Activated CD4-positive, alpha-beta memory T cell treated with anti-CD3 and anti-CD28 coated beads for 36 hours (primary cell): ENCODE measurements at places on chromosomes 1 and 21.

GRCh38 chr1:1431845-1432273 is 3.6 kb upstream of the VWA1 start:
- H3K27ac ChIP-seq = no peak overlapping the region
- H3K27me3 ChIP-seq = peaks cover 26% of the 10 kb centered on the region
- no peaks in the 10 kb centered on the region for H3K36me3 ChIP-seq
- DNase-seq = no peak
- peaks cover 14% of the 10 kb centered on the region for H3K4me1 ChIP-seq

DNA sequence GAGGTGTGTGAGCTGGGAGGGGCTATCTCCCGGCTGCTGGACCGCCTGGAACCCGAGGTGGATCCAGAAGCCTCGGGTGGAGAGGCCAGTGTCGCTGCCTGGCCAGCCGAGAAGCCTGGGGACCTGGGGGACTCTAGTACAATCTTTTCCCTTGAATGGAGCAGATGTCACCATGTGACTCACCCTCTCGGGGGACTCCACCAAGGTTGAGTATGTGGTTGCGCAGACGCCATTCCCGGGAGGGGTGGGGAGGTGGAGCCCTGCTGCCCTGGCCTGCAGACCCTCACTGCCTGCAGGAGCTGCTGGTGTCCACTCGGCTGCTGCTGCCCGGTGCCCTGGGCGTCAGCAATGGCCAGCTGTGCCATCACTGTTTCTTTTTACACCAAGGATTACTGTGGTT is 40.3 kb downstream of the TP73 start:
- H3K36me3 ChIP-seq = no peaks in the 10 kb centered on the region
- H3K27me3 ChIP-seq = peaks cover 11% of the 10 kb centered on the region
- no peak overlapping the region for H3K27ac ChIP-seq
- H3K4me1 ChIP-seq = peaks cover 4% of the 10 kb centered on the region
- no peak overlapping the region for H3K4me3 ChIP-seq

DNA sequence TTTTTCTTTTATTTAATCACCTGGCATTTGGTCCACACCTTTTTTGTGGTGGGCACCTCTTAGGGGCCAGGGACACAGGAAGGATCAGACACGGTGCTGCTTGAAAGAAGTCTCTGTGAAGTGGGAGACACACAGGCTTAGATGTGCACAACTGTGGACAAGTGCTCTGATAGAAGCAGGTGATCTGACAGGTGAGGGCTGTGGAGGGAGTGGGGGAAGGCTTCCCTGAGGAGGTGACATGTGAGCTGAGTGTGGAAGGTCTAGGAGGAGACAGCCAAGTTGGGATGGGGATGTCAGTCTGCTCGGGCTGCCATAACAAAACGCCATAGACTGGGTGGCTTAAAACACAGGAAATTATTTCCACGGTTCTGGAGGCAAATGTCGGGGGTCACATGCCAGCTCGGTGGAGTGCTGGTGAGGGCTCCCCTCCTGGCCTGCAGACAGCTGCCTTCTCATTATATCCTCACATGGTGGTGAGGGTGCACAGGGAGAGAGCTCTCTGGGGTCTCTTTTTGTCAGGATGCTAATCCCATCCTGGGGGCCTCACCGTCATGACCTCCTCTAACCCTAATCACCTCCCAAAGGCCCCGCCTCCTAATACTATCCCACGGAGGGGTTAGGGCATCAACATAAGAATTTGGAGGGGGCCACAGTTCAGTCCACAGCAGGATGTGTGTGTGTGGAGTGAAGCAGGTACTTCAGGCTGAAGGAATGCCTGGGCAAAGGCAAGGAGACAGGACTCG is 5.2 kb upstream of the KIAA1614 start:
- no peak for DNase-seq
- H3K36me3 ChIP-seq = no peaks in the 10 kb centered on the region
- no peak overlapping the region for H3K4me3 ChIP-seq
- no peak overlapping the region for H3K27ac ChIP-seq
- H3K27me3 ChIP-seq = peaks cover 23% of the 10 kb centered on the region
- peaks cover 6% of the 10 kb centered on the region for H3K4me1 ChIP-seq

DNA sequence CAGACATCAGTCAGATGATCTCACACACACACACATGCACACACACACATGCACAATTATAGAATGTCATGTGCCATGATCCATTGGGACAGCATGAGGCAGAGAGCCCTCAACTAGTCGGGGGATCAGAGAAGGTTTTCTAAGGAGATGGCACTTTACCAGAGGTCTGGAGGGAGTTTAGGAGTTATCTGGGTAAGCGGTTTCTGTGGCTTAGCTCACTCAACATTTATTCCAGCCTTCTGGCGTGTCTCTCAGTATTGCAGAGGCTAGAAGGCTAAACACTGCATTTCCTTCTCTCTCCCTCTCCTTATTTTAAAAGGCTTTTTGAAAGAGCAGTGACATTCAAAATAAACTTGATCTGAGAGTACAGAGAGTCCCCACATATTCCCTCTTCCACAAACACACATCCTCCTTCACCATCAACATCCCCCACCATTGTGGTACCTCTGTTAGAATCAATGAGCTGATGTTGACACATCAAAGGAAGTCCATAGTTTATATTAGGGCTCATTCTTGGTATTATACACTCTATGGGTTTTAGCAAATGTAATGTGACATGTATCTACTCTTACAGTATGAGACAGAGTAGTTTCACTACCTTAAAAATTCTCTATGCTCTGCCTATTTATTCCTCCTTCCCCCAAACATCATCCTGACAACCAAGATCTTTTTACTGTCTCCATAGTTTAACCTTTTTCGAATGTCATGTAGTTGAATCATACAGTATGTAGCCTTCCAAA is 9.0 kb upstream of the PLA2G2A start:
- H3K27me3 ChIP-seq = peaks cover 26% of the 10 kb centered on the region
- H3K36me3 ChIP-seq = no peaks in the 10 kb centered on the region
- no peak for DNase-seq
- H3K4me3 ChIP-seq = no peak overlapping the region
- no peak overlapping the region for H3K27ac ChIP-seq
- no peaks in the 10 kb centered on the region for H3K4me1 ChIP-seq

GRCh38 chr1:203765029-203765837 is at the start of gene LAX1:
LAX1 (plus strand) TSS chr1:203765183; CDS start chr1:203765566, 383 bp downstream.
- DNase-seq = peak; percentile 90
- H3K27ac ChIP-seq = peak within 1 kb of the TSS; percentile 100
- H3K27me3 ChIP-seq = no peaks in the 10 kb centered on the region

DNA sequence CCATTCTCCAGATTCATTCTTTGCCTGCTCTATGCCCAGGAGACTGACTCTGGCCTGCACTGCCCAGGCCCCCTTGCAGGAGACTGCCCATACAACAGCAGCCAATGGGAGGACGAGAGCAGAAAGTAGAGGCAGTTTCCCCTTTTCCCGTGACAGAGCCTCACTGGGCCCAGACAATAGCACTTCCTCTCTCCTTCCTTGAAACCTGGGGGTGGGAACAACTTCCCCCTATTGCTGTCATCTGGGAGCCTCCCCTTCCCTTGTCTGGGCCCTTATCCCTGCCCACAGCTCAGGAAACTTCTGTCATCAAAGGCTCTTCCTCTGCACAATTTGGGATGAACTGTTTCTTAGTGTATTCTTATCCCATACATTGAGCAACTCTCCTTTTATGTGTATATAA is 60.8 kb upstream of the KCNJ15 start:
- no peak for DNase-seq
- no peak overlapping the region for H3K4me3 ChIP-seq
- no peaks in the 10 kb centered on the region for H3K4me1 ChIP-seq
- no peak overlapping the region for H3K27ac ChIP-seq
- peaks cover 3% of the 10 kb centered on the region for H3K27me3 ChIP-seq

DNA sequence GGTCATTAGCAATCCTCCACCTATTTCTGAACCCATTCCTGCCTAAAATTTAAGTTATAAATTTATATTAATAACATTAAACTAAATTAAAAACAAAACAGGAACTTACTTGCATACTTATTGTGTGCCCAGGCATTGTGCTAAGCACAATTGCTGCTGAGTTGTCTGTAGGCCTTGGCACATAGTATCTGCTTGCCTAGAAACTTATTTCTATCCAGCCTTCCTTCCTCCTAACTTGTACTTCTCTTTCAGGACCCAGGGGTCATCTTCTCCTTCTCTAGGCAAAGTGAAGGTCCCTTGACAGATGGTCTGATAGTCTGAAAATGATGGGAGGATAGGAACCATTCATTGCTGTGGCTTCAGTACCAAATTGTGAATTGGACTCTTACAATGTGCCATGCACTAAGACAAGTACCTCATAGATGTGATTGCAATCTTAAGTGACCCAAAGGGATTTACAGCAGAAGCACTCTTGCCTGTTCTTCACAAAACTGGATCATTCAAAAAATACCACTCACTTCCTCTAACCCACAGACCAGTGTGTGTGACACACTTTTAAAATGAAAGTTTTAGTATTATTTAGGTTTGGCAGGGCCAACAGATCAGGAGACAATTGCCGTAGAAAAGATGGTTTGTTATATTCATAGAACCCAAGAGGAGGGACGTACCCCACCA is 10.3 kb upstream of the CD101 start:
- H3K4me1 ChIP-seq = peaks cover 23% of the 10 kb centered on the region
- no peaks in the 10 kb centered on the region for H3K36me3 ChIP-seq
- no peak overlapping the region for H3K27ac ChIP-seq
- H3K4me3 ChIP-seq = no peak overlapping the region
- DNase-seq = no peak

- no peak for DNase-seq
- H3K4me3 ChIP-seq = no peak overlapping the region
- peaks cover 4% of the 10 kb centered on the region for H3K27me3 ChIP-seq
- no peaks in the 10 kb centered on the region for H3K4me1 ChIP-seq
Measured at GRCh38 chr1:218546314-218546713, 201.2 kb downstream of the TGFB2 start.

GRCh38 chr1:223515926-223516325 is 122.7 kb downstream of the CCDC185 start:
- peak overlapping the region; percentile 77 for H3K27ac ChIP-seq
- no peaks in the 10 kb centered on the region for H3K36me3 ChIP-seq
- H3K4me1 ChIP-seq = peaks cover 45% of the 10 kb centered on the region
- H3K27me3 ChIP-seq = no peaks in the 10 kb centered on the region
- peak; percentile 28 for DNase-seq

DNA sequence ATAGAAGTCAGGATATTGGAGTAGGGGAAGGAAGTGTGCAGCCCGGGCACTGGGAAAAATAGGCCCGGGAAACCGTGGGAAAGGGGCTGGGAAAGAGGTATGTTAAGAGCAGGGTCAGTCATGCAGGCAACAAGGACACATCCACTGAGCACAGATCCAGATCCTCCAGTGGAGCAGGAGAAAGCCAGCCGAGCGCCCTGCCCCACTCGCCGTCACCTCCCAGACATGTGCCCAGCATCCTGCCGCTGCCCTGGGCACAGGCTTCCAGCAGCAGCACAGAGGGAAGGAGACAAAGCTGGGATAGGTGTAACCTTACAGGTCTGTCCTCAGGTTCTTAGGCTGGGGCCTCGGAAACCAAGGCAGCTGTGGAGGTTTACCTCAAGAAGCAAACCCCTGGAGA is 64.2 kb downstream of the FAM163A start:
- H3K4me3 ChIP-seq = no peak overlapping the region
- peaks cover 4% of the 10 kb centered on the region for H3K4me1 ChIP-seq
- no peak overlapping the region for H3K27ac ChIP-seq

GRCh38 chr1:85976516-85977205 is 179.9 kb downstream of the COL24A1 start:
- H3K27ac ChIP-seq = no peak overlapping the region
- no peaks in the 10 kb centered on the region for H3K27me3 ChIP-seq
- no peaks in the 10 kb centered on the region for H3K36me3 ChIP-seq
- H3K4me3 ChIP-seq = no peak overlapping the region
- H3K4me1 ChIP-seq = no peaks in the 10 kb centered on the region

- no peak overlapping the region for H3K27ac ChIP-seq
- no peaks in the 10 kb centered on the region for H3K27me3 ChIP-seq
- no peak for DNase-seq
- H3K4me1 ChIP-seq = peaks cover 25% of the 10 kb centered on the region
Measured at GRCh38 chr1:15911927-15912326, 64.0 kb downstream of the ZBTB17 start.

DNA sequence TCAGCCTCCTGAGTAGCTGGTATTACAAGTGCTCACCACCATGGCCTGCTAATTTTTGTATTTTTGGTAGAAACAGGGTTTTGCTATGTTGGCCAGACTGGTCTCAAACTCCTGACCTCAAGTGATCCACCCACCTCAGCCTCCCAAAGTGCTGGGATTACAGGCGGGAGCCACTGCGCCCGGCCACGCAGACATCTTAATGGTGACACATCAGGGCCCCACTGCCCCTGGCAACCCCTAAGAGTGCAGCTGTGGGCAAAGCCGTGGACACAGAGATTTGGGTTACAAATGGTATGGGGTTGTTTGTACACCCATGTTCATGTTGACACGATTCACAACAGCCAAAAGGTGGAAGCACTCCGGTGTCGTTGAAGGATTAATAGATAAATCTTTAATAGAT is 29.8 kb downstream of the IFNGR2 start:
- H3K27ac ChIP-seq = no peak overlapping the region
- no peak for DNase-seq
- no peak overlapping the region for H3K4me3 ChIP-seq
- no peaks in the 10 kb centered on the region for H3K27me3 ChIP-seq
- H3K4me1 ChIP-seq = peaks cover 27% of the 10 kb centered on the region

DNA sequence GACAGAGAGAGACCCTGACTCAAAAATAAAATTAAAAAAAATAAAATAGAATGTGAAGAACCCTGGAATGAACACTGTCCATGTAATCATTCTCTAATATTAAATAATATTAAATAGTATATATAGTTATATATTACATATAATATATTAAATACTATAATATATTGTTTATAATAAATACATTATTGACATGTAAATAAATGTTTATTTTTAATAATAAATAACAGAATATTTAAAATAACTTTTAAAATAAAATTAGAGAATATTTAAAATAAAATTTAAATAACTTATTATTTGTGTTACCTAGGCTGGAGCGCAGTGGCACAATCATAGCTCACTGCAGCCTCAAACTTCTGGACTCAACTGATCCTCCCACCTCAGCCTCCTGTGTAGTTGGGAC is 32.1 kb downstream of the TRAF5 start:
- H3K36me3 ChIP-seq = peaks cover 30% of the 10 kb centered on the region
- H3K27ac ChIP-seq = no peak overlapping the region
- H3K4me3 ChIP-seq = no peak overlapping the region
- DNase-seq = no peak

- H3K27me3 ChIP-seq = peaks cover 4% of the 10 kb centered on the region
- DNase-seq = no peak
- H3K36me3 ChIP-seq = no peaks in the 10 kb centered on the region
- no peak overlapping the region for H3K4me3 ChIP-seq
- no peak overlapping the region for H3K27ac ChIP-seq
Measured at GRCh38 chr1:237386362-237387143, 344.6 kb downstream of the RYR2 start.

DNA sequence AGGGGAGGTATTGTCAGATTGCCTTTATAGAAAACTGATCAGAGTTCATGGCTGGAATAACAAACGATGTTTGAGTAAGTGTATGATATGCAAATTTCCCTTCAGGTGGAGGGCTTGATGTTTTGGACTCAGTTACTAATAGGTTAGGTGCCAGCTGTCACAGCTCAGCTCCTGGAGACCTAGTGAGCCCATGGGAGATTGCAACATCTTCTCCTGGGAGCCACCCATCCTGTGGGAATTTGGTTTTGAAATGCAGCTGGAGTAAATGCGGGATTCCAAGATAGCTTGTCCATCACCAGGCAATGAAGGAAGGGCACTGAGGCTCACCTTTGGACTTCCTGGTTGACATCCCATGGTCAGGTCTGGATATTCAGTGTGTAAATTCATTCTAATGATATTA is 211.4 kb upstream of the NRIP1 start:
- H3K27ac ChIP-seq = no peak overlapping the region
- H3K27me3 ChIP-seq = no peaks in the 10 kb centered on the region
- DNase-seq = no peak
- H3K4me1 ChIP-seq = no peaks in the 10 kb centered on the region
- no peak overlapping the region for H3K4me3 ChIP-seq
- no peaks in the 10 kb centered on the region for H3K36me3 ChIP-seq
